ENCODE measurements at places on chromosomes 5 and 9. TPM values are rescaled to one million over a fixed set of nuclear protein-coding genes. Genes with fewer than 3 reads are reported as not detected.
A peak's percentile ranks its signal among the peaks of the same experiment; 100 is the strongest.

GRCh38 chr9:122900791-122901190 lies 4.4 kb downstream of the RC3H2 start:
- DNase-seq = no peak

- DNase-seq = no peak
These were observed 13.6 kb upstream of the SHB start for GRCh38 chr9:38082446-38083287.

- DNase-seq = peak; percentile 44
These were observed 381 bp downstream of the MED22 start for GRCh38 chr9:133347515-133347984.

GRCh38 chr5:99129768-99130501 lies 201.1 kb upstream of the CHD1 start:
- DNase-seq = no peak

- peak; percentile 14 for DNase-seq
These were observed 624.1 kb downstream of the ISL1 start for GRCh38 chr5:52007230-52007858.

- DNase-seq = no peak
These were observed 53.6 kb downstream of the RXRA start for GRCh38 chr9:134379831-134380365.

- DNase-seq = no peak
These were observed 74.0 kb downstream of the GNAQ start for GRCh38 chr9:77957652-77958051.

GRCh38 chr9:123718188-123718587 lies 211.7 kb downstream of the DENND1A start:
- no peak for DNase-seq

GRCh38 chr9:25461416-25461815 lies 216.8 kb downstream of the TUSC1 start:
- DNase-seq = no peak

GRCh38 chr9:93465855-93466254 lies 12.5 kb upstream of the FAM120AOS start:
- DNase-seq = no peak

- no peak for DNase-seq
These were observed 49.9 kb upstream of the CTSL start for GRCh38 chr9:87675906-87676515.

GRCh38 chr9:69036309-69036708 lies 757 bp downstream of the FXN start:
- DNase-seq = no peak

- no peak for DNase-seq
These were observed 48.3 kb upstream of the LRRC14B start for GRCh38 chr5:143041-143440.

- no peak for DNase-seq
These were observed 338.9 kb downstream of the CDH12 start for GRCh38 chr5:22514231-22514630.

DNA sequence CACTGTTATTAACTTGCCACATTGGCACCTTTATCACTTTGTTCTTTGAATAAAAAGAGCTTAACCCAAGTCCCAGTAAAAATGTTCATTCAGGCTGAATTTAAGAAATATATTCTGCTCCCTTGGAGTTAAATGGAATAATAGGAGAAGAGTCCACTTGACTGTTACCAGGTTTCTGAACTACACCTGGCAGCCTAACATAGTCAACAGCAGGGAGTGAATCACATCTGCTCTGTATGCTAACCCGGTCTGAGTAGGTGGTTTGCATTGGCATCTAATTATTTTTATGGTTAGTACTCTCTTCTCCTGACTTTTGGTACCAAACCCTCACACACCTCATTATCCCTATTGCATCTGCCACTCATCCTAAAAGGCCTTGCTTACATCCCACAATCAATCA lies 86.7 kb downstream of the STK32A start:
- DNase-seq = no peak

GRCh38 chr9:20790721-20791120 lies 106.7 kb downstream of the FOCAD start:
- no peak for DNase-seq

GRCh38 chr5:174063082-174063756 lies 17.7 kb downstream of the NSG2 start:
- no peak for DNase-seq

DNA sequence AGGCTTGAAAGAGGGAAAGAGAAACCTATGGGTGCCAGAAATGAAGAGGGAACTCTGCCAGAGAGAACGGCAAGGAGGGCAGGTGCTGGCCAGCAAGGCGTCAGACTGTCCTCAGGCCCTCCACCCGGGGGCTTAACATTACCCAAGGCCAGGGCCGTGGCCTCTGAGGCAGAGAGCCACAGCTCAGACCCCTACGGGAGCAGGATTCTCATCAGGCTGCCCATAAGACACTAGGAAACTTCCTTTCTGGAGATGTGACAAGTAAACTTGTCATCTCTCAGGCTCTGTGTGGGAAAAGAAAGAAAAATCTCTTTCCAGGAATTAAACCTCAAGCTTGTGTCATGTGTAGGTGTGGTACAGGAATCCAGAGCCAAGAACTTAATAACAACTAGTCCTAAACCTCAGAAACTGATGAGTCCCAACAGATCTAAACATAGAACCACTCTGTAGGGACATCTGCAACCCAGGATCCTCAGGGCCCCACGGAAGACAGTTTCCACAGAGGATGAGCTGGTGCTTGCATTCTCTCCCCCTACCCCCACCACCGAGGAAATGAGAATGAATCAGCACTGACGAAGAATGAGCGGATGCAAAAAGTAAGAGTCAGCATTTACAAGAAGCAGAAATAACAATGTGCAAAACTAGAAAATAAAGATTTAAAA lies 74.3 kb downstream of the DCP2 start:
- peak; percentile 58 for DNase-seq

GRCh38 chr5:81242906-81243436 lies 9.8 kb downstream of the CKMT2 start:
- no peak for DNase-seq

DNA sequence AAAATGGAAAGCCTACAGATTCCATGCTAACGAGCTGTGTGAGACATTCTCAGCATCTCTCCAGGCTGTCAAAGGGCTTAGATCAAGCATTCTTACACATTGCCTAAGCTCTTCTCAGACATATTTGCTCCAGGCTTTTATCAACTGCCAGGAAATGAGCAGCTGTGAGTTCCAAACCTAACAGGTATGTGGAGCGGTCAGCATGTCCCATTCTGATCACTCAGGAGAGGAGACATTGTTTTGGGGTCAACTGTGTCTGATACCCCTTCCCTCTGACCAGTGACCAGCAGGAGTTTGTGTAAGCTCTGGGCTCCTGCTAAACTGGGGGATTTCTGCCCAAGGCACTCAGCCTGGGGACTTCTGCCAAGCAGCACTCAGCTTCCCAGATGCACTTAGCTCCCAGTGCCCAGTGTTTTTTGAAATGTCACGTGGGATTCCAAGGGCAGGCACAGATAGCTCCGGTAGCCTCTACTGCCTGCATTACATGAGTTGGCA lies 229.1 kb downstream of the SEC61B start:
- no peak for DNase-seq

GRCh38 chr5:56354836-56355235 lies 121.7 kb upstream of the ANKRD55 start:
- DNase-seq = no peak

- DNase-seq = no peak
These were observed 3.6 kb downstream of the SYNPO start for GRCh38 chr5:150644058-150644457.

DNA sequence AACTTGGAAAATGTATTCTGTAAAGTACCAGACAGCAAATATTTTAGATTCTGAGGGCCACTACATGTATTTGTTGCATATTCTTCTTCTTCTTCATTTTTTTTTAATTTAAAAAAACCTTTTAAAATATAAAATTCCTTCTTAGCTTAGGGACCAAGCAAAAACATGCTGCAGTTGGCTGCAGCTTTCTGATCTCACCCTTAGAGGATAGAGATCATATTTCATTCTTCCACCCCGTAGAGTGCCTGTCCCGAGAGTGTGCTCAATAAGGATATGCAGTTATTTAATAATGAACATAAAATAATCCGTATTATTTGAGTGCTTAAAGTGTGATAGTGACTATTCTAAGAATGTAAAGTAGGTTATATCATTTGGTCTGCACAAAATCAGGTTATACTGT lies 204.2 kb upstream of the CD180 start:
- DNase-seq = no peak

- DNase-seq = peak; percentile 46
These were observed 644 bp upstream of the CTNNAL1 start for GRCh38 chr9:109013679-109014607.

GRCh38 chr5:109792613-109793012 lies 102.9 kb downstream of the MAN2A1 start:
- DNase-seq = no peak

DNA sequence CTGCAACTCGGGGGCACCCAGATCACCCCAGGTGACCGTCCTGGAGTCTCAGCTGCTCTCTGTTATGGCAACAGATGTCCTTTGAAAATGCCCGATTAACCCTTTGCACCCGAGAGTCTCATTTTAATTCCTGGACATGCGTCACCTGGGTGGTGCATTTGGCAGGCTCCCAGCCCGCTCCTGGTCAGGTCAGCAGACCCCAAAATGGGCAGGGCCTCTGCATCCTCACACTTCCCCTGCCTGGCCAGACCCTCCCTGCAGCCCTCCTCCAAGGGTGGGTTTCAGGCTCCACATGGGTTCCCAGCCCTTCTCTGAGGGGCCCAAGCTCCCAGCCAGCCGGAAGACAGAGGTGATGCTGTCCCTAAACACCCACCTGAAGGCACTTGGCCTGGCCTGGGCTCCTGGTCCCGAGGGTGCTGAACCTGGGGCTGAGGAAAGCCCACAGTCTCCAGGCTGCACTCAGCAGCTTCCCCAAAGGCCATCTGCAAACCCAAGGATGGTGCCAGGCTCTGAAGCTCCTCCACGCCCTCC lies 69.4 kb downstream of the PSMB7 start:
- DNase-seq = no peak

DNA sequence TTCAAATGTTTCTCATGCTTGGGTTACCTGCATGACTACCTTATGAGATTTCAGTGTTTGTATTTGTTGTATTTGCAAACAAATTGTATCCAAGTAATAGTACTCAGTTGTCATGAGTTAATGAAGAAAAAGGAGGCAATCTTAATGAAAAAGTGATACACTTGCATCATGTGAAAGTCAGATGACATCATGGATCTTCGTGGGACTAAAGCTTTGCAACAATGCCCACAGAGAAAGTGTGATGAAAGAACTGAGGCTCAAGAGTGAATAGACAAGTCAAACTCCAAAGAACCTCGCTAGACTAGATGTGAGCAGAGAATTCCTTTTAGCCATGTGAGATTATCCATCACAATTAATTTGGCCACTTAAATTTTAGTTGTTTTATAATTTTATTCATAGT lies 75.4 kb upstream of the ADRB2 start:
- no peak for DNase-seq

GRCh38 chr5:96316487-96316886 lies 116.6 kb downstream of the PCSK1 start:
- no peak for DNase-seq

DNA sequence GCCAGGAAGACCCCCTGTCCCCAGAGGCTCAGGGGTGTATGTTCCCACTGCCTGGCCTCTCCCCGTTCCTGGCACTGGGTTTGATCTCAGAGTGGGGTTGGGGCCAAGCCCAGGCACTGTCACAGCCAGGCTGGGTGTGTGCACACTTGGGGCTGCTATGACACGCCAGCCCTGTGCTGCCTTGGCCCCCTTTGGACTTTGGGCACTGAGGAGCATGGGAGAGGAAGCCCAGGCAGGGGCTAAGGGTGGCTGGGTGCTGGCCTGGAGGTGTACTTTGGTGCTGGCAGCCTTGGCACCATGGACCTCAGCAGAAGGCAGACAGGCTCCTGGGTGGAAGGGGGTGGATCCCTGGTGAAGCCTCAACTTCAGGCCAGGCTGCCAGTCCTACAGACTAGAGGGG lies 223.6 kb upstream of the ISL1 start:
- DNase-seq = no peak

DNA sequence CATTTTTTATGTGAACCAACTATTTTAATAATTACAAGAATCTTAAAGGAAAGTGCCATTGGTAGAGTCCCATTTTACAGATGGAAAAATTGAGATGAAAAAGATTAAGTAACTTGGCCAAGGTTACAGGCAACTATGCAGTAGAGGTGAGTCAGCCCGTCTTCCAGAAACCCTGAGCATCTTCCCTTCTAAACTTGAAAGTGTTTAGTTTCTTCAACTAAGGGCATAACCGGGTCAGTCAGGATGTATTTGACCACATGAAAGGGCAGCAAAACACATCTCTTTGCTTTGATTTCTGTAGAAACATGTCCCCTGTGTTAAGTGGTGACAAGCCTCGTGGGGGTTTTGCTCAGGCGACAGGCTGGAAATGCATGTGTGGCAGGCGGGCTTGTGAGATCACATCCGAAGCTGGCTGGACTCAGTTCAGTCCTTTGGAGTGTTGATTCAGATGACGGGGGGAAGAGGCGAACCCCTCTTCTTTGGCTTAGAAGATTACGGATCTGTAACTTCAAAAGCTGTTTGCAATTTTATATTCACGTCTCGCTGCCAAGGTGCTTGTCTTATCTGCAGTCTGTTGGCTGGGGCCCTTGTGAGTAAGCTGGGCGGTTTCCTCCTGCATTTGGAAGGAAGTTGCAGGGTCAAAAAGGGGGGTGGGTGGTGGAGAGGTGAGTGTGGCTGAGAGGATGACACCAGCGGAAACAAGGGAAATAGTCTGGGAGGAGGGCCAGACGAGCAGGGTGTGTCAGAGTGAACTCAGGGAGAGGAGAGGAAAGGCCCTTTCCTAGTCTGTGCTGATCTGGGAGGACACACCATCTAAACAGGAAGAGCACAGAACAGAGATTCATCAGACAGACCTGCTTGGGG lies 78.9 kb upstream of the RPS23 start:
- peak; percentile 86 for DNase-seq

GRCh38 chr5:167652690-167653089 lies 638.8 kb upstream of the WWC1 start:
- DNase-seq = no peak

The NMUR2 gene
- 0.22 TPM for polyA plus RNA-seq

The DPP7 gene
- 30.0 TPM for polyA plus RNA-seq

The TLX3 gene
- not detected for polyA plus RNA-seq

The NDOR1 gene
- 10.5 TPM for polyA plus RNA-seq

The ZNF462 gene
- 10.5 TPM for polyA plus RNA-seq

The CARTPT gene
- not detected for polyA plus RNA-seq

The AGPAT2 gene
- polyA plus RNA-seq = 19.1 TPM

The FOXD4L5 gene
- polyA plus RNA-seq = 1.1 TPM

The KCNN2 gene
- polyA plus RNA-seq = 9.6 TPM

The PRDM9 gene
- polyA plus RNA-seq = not detected

The ARHGEF39 gene
- 5.6 TPM for polyA plus RNA-seq

The SPINK13 gene
- polyA plus RNA-seq = 0.45 TPM

The CCL19 gene
- not detected for polyA plus RNA-seq

The CER1 gene
- polyA plus RNA-seq = not detected

The ERGIC1 gene
- polyA plus RNA-seq = 89.6 TPM

All from hindlimb muscle (tissue), 1 donor.